Psoas muscle (tissue), 8 donors: ENCODE measurements at places on chromosomes 2 and 18.
A peak's percentile ranks its signal among the peaks of the same experiment; 100 is the strongest.

- DNase-seq = no peak
Measured at GRCh38 chr2:231583982-231584381, 8.7 kb upstream of the TEX44 start.

DNA sequence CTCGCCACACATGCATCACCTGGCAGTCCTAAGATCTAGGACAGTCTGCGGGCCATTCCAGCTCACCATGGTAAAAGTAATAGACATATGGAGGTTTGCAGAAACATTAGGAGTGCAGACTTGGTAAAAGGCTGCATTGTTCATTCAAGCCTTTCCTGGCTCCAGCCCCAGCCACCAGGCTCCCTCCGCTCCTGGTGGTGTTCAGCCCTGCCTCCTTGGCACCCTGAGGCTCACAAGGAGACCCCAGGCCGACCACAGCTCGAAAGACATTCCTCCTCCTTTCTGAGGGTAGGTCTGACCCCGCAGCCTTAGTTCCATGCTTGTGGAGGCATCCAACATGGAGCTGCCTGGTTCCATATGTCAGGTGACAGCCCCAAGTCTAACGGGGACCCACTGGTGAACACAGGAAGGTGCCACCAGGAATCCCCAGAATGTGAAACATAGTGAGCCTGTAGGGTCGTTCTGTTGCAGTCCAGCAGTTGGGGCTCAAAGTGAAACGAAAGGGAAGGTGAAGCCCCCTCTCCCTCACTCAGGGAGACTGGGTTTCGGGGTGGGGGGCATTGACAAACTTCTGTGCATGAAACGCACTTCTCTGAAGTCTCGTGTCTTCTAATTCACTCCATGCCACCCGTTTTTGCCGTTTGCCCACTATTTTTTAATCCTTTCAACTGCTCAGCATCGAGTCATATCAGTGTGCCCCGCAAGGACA, 5.0 kb upstream of the SP100 start:
- no peak for DNase-seq

GRCh38 chr2:190432567-190433231, 24.5 kb downstream of the MFSD6 start:
- DNase-seq = no peak

- no peak for DNase-seq
Measured at GRCh38 chr18:33560686-33561370, 17.2 kb upstream of the ASXL3 start.

DNA sequence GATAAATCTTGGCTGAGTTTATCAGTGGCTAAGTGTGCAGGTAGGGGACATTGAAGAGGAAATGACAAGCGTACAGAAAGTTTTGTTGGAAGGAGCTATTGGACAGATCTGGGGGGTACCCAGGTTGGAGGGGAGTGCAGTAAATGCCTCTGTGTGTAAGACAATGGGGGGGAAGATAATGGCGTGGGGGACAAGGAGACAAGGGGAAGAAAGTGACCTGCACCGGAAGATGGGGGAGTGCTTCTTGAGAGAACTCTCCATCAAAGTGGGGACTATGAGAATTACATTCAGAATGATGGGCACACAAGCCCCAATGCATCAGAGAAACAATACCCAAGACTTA, 190.0 kb downstream of the ALPK2 start:
- DNase-seq = no peak

DNA sequence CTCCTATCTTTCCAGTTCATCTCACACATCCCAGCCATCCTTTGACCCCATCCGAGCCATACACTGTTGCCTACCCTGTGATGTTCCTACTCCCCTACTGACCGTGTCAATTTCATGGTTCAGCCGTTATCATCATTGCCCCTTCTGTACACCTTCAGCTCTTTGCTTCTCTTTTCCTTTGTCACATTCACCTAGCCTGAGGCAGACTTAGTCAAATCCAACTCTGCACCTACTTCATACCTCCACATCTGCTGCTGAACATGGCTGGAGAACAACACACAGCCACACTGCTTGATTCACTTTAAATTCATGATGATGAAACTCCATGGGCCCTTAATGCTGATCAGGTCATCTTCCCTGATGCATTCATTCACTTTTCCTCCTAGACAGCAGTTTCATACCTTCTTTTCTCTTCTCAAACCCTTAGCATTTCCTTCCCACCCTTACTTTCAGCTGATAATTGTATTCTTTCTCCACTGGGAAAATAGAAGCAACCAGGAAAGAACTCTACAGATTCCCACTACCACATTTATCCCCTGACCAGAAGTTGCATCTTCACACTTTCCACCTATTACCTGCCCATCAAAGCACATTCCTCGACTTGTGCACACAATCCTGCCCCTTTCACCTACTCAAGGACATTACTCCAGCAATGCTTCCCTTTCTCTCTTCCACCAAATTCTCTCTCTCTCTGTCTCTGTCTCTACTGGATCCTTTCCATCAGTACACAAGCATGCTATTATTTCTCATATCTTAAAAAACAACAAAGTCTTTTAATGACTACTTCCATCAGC, 59.6 kb downstream of the PKDCC start:
- no peak for DNase-seq

DNA sequence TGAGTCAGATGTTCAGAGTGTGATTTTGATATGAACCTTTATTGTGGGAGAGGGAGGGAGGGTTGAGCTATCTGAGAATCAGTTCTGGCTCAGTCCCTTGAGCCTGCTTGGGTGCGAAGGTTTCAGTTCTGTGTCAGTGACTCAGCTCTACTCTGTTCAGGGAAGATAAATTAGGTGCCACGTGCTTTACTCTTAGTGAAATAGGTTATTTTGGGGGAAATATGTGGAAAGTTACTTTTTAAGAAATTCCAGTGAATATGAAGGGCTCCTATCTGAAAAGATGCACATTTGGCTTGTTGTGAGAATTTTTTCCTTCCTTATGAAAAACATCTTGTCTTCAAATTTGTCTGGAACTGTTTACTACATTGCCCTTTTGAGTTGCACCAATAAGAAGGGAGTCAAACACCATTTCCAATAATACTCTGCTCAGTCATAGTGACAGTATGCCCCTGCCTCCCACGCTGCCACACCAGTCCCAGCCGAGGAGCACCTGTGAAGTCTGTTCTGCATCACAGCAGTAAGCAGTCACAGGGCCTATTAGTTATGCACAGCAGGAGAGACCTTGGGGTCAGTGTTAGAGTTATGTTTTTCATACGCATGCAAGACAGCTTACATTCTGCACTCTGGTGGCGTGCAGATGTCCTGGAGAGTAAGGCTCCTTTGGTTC, 32.8 kb upstream of the DNAH7 start:
- DNase-seq = no peak

GRCh38 chr2:191707542-191707941, 29.6 kb downstream of the NABP1 start:
- no peak for DNase-seq

DNA sequence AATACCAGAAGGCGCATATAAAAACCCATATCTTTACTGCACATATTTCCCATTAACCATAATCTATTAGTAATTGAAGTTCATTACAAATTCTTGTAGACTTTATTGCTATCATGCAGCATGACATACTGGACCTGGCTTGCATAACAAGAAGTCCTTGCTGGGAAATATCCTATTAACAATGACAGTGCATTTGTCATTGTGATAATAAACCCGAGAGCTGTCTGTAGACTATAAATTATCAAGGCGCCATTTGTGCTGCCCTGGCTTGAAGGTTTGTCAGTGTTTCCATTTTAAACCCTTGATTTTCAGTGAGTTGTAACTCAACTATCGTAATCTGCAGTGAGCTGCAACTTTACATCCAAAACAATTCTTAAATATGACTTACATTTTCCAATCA, 59.0 kb downstream of the HNMT start:
- DNase-seq = no peak

DNA sequence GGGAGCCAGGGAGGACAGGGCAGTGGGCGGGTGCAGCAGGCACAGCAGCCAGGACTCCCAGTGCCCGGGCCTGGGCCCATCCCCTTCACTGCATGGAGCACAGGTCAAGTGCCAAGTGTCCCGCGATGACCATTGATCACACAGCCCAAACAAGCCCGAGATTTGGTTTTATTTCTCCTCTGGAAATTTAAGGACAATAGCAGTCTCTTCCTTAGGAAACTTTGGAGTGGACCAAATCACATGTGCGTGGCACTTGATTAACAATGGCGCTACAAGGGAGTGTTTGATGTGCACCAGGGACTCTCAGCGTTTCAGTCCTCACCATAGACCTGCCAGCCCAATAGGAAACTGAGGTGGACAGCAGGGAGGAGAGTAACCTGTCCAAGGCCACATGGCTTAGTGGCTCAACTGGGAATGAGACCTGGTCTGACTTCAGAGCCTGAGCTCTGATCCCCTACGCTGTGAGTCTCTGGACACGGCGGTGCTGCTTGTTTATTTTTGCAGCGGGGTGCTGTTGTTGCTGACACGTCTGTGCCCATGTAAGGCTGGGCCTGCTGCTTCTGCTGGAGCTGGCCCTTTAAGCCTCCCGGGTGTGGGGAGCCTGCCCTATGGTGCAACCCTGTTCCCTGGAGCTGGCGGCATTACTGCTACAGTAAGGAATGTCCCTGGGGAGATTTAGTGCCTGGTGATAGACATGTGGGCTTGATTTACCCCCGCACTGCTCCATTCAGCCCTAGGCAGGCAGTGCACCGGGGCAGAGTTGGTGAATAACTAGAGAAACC, 194.2 kb downstream of the INHBB start:
- peak; percentile 86 for DNase-seq

GRCh38 chr2:4101936-4102335, 398.6 kb downstream of the DCDC2C start:
- no peak for DNase-seq

DNA sequence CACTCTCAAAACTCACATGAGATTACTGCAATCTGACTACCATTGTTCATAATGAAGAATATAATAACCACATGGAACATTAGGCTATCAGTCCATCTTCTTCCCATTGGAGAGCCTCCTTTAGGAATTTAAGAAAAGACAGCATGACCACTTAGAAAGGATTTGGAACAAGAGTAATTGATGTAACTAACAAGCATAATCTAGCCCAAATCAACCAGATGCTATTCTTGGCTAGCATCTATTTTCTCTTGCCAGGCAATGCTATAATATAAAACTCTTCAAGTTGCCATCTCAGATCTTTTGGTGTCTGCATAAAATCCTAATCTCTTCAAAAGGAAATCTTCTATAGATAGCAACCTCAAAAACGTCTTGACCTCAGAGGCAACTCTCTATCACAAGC, 152.0 kb upstream of the REG3G start:
- no peak for DNase-seq

- no peak for DNase-seq
Measured at GRCh38 chr18:3554811-3555427, 104.9 kb downstream of the TGIF1 start.

GRCh38 chr18:50307400-50307737, 19.9 kb upstream of the CXXC1 start:
- DNase-seq = no peak
